Activated CD8-positive, alpha-beta memory T cell treated with anti-CD3 and anti-CD28 coated beads for 1 hour (primary cell): ENCODE measurements at places on chromosomes 13 and 19.

DNA sequence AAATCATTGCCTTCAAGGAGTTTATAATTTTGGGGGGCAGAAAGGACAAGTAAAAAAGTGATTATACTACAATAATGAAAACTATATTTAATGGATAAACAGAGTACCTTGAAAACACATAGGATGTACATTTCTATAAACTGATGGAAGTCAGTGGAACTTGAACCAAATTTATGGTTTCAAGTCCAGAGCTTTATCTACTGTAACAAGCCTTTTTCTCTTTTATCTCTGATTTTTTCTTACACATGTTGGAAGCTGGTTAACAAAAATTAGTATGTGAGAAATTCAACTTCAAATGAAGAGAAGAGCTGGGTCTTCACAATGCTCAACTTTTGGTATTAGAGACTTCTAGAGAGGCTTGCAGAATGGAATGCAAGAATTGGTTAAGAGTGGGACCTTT is 393.6 kb downstream of the LMO7 start:
- DNase-seq: no peak

- no peak for DNase-seq
These were observed 36.1 kb downstream of the KLF2 start for GRCh38 chr19:16360738-16361137.

- DNase-seq: no peak
These were observed 39.9 kb downstream of the MBNL2 start for GRCh38 chr13:97262058-97262457.

DNA sequence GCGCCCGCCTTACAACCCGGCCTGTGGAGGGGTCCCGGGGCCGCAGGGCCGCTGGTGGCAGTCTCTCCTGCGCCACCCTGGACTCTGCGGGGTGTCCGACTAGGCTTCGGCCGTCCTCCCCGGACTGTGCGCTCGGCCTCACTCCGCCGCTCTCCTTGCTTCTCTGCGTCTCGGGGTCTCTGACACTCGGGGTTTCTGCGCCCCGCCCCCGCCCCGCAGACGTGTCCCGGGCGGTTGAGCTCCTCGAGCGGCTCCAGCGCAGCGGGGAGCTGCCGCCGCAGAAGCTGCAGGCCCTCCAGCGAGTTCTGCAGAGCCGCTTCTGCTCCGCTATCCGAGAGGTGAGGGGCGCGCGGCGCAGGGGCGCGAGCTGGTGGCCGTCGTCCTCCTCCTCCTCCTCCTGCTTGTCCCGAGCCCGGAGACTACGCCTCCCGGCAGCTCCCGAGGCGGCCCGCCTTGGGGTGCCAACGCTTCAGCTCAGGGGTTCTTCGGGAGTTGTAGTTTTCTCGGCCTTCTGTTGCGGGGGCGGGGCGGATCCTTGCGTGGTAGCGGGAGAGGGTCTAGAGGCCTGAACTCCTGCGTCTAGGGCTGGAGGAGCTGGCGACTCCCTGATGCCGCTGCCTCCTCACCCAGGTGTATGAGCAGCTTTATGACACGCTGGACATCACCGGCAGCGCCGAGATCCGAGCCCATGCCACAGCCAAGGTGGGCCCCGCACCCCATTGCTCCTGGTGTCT is 627 bp downstream of the LIN7B start:
- DNase-seq: no peak

DNA sequence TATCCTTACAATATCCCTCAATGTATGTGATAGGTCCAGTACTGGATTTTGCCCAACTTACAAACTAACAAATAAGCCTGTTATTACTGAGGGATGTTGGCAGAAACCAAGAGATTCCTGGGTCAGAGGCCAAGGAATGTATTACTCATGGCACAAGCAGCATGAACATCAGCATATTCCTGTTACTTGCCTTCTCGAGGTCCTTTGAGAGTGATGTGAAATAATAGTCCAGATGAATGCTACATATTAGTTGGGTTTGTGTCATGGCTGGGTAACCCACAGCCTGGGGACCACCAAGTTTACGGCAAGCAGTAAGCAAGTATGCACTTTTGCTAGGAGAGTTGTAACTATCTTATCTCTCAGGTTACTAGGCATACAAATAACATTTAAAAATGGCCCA is 384.5 kb upstream of the GPC6 start:
- DNase-seq: no peak

DNA sequence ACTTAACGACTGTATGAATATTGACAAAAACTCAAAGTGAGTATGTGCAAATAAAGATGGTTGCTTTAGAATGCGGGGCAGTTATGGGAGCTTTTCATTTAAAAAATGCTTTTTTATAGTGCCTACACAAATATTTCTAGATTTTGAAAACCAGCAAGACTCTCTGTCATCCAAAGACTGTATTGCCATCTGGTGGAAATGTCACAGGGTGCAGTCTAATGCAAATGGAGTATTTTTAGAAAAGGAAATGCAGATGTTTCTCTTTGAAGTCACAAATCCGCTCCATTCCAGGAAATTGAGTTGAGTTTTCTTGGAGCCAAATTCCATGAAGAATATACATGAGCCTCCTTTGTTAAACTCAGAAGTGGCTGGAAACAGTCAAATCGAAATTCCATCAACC is 2.3 kb upstream of the C1QTNF9B start:
- DNase-seq: no peak

DNA sequence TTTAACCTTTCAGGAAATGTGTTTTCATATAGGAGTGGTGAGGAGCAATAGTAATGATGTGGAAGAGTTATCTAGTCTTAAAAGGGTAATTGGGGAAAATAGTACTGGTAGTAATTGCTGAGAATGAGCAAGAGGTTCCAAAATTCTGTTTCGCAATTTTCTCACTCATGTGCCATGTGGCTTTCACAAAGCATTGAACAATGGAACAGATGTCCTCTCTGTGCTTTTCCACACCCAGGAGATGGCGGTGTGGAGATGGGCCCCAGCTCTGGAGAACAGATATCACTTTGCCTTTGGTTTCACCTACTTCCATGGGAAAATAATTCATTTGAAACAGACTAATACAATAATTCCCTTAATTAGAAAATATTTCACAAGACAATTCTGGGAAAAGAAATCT is 170.0 kb upstream of the SLC10A2 start:
- no peak for DNase-seq

DNA sequence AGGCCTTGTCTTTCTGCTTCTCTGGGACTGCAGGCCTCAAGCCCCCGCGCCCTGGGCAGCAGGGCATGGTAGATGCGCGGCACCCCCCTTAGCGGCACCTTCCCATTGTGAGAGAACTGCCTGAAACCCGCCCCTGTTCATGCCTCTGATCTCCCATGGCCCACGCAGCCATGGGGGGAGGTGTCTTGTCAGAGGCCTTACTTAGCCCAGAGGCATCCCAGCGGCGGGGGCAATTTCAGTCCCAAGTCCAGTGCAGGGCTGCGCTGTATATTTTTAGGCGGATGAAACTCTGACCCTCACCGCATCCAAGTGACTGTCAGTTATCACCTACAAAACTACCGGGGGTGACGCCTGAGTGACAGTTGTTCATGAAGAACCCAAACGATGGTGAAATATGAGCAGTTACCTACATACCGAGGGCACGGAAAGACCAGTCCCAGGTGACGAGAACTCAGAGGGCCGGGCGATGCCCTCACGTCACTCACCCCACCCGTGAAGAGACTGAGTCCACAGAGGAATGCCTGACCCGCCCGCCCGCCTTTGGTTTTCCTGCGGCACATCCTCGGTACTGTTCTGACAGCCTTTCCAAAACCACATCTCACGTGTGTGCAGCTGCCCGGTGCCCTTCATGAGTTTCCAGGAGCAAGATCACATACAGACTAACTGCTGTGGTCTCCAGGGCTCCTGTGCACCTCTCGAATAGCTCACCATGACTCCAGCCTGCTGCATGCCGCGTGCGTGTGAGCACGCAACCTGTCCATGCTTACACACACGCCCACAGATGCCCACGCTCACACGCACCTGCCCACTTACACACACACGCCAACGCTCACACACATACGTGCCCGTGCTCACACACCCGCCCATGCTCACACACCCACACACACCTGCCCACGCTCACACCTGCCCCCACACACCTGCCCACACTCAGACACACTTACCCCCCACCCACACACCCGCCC is 14.4 kb downstream of the IL17D start:
- DNase-seq: no peak

DNA sequence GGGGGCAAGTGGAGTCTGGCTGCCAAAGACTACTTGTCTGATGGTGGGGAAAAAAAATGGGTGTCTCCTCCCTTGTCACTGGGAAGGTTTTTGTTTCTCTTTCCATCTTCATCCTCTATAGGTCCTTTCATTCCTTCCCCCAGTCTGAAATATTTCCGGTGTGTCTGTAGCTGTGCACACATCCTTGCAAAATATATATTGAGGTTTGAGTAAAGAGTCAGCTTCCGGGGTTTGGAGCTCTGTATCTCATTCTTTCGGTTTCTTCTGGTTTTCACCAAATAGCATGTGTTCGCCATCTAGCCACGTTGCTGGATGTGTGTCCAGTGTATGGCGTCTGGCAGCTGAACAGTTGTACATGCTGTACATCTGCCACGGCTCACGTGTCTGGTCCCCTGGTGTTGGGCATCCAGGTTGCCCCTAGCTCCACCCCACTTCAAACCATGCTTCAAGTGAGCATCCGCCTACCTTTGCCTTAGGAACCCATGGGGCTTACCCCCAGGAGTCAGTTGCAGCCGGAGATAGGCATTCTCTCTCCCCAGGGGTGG is 142.2 kb downstream of the SIPA1L3 start:
- no peak for DNase-seq

DNA sequence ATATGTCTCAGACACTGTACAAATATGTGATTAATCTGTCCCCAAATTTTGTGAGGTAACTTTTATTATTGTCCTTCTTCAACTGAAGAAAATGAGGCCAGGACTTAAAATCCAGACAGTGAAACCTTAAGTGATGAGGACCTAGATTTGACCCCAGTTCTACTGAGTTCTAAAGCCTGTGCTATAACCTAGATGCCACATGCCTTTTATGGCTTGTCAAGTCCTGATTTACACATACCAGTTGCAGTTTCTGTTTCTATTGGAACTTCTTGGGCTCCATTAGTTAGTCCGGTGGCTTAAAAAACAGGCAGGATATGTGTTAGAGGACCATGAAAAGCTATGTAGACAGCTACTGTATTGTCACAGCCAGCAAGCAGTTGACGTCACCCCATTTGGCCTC is 436.5 kb upstream of the KLHL1 start:
- DNase-seq: no peak

GRCh38 chr19:13699786-13700185 is 64.5 kb upstream of the MRI1 start:
- no peak for DNase-seq

DNA sequence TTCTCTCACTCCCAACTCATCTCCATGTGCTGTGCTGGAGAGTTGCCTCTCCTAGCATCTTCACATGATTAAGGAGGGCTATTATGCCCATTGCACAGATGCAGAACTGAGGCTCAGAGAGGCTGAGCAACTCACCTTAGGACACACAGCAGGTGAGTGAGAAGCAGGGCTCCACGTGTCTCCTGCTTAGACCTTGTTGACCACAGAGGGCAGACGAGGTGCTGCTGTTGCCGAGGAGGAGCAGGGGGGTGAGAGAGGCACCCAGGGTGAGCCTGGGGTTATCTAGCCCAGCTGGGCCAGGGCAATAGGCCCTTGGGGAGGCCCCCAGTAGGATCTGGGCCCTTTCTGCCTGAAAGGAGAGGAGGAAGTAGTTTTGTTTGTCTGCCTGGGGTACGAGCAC is 2.4 kb upstream of the HSH2D start:
- DNase-seq: no peak
